ENCODE measurements at places on chromosomes 12 and 14.
A peak's percentile ranks its signal among the peaks of the same experiment; 100 is the strongest.

- peak; percentile 83 for DNase-seq
Measured at GRCh38 chr12:69821456-69822159, 3.4 kb upstream of the MYRFL start.

- peak; percentile 84 for DNase-seq
Measured at GRCh38 chr12:71475280-71475679, 35.7 kb downstream of the LGR5 start.

DNA sequence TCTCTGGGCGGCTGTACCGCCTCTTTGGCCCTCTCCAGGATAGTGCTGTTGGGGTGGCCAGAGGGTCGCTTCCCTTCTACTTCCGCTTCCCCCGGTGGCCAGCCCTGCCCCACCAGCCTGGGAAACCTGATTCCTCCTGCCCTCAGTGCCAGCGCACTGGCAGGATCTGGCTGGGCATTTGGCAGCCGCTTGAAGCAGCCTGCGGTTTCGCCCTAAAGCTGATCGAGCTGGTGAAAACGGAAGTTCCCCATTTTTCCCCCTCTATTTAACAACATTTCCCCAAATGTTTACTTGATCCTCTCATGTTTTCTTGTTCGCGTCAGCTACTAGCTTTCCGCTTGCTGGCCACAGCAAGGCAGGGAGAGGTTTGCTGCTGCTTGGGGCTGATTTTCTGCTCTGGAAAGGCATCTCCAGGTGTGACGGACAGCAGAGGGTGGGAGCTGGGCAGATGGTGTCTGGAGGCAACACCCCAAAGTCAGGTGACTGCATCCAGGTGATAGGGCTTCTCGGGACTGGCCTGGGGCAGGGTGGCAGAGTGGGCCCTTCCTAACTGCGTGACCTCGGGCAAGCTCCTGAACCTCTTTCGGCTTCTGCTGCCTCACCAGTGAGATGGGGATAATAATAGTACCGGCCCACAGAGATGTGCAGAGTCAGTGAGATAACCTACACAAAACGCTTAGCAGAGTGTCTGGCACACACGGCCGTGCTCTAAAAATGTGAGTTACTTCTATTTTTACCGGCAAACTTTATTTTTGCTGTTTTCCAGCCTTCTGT lies 53.1 kb downstream of the TSPAN9 start:
- DNase-seq, result peak; percentile 17

- DNase-seq, result no peak
Measured at GRCh38 chr12:6070472-6071257, 53.8 kb downstream of the VWF start.

- no peak for DNase-seq
Measured at GRCh38 chr14:73741386-73741875, 27.2 kb upstream of the PNMA1 start.

DNA sequence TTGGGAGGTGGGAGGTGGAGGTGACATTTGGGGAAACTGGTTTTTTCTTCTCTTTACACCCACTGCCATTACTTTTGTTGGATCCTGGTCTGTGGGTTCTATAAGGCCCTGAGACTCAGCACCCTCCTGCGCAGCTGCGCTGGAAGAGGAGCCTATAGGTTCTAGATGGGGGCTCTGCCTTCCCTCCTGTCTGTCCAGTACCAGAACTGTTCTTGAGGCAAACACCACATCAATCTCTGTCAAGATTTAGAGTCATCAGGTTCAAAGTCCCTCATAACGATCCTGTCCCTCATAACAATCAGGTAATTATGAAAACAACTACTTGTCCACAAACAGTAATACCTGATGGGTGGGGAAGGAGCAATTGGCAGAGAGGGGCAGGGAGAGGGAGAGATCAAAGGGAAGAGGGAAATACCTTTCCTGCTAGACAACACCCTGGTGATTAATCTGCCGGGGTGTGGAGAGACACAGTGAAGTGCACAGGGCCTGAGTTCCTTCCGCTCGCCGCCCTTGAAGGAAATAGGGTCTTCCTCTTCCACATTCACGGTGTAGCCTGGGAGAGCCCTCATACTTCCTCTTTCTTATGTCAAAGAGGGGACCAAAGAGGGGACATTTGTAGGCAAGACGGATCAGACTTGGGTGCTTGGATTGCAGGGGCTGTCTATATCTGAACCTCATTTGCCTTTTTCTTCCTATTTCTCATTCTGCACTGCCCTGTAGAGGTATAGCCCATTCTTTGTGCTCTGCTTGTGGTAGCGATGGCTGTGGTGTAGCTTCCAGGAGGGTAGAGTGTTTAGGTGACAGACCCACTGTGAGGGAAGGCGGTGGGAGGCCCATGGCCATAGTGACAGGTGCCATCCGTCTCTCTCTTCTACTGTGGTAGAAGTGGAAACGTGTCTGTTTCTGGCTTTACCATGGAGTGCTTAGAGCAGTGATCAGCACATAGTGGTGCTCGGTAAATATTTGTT lies 12.6 kb downstream of the GPRC5A start:
- no peak for DNase-seq

GRCh38 chr12:51482929-51483697 lies 58.5 kb downstream of the SLC4A8 start:
- DNase-seq, result no peak

- DNase-seq, result no peak
Measured at GRCh38 chr14:73136085-73136386, 271 bp upstream of the PSEN1 start.

DNA sequence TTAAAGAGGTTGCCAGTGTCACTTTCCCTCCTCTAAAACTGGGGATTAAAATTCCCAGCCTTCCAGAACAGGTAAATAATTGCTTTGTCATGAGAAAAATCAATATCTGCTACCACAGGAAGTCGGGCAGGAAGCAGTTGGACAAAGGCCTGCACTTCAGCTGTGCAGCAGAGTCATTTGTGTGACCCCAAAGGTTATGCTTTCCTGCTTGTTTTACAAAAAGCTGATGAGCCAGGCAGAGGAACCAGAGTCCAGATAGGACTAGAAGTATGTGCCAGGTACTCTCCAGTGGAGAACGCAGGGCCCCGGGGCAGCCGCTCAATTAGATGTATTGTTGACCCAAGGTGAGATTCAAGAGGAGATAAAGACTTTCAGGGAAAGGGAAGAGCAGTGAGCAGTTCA lies 117.1 kb upstream of the FRMD6 start:
- DNase-seq, result no peak

GRCh38 chr12:29073631-29074239 lies 75.3 kb upstream of the FAR2 start:
- DNase-seq, result peak; percentile 84

GRCh38 chr14:23056956-23057756 lies at the start of gene CDH24:
Gene CDH24 (minus strand): TSS chr14:23057520. CDS start chr14:23055733, 1,787 bp downstream.
- no peak for DNase-seq

DNA sequence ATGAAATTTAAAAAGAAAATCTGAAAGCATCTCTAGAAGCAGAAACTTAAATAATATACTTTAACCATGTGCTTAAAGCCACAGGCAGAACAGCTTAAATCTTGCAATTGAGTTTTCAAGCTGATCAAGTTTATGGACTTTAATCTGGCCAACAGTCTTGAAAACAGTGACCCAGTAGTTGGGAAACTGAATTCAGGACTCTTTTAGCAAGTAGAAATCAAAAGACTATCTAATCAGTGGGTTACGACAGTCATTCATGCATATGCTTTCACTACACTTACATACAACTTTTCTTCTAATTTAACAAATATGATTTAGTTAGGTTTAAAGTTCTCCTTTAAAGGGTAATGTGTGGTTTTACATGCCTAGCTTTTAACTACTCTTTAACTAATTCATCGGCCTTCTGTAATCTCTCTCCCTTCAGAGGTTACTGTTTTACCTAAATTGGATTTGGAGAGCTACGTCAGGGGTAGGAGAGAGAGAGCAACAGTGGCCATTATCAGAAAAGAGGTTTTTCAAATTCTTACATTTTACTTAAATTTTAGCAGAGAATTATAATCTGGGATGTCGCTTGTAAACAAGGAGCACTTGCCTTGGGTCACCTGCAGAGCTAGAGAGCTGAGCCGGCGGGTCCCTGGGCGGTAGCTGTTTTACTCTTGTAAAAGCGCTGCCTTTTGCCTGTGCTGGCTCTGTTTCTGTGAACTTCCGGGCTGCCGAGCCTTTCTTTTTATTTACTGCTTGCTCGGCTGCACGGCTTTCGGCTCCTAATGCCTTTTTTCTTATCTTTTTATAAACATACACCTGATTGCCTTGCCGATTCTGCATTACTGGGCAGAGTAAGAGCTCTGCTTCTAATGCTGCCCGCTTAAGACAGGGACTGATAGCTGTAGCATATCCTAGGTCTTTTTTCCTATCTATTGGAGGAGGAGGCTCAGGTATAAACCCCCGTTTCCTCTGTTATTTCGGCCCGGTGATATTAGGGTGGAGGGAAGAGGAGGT lies 17.4 kb upstream of the LYZ start:
- DNase-seq, result peak; percentile 11

- no peak for DNase-seq
Measured at GRCh38 chr12:112163471-112163991, 38.2 kb downstream of the TRAFD1 start.

DNA sequence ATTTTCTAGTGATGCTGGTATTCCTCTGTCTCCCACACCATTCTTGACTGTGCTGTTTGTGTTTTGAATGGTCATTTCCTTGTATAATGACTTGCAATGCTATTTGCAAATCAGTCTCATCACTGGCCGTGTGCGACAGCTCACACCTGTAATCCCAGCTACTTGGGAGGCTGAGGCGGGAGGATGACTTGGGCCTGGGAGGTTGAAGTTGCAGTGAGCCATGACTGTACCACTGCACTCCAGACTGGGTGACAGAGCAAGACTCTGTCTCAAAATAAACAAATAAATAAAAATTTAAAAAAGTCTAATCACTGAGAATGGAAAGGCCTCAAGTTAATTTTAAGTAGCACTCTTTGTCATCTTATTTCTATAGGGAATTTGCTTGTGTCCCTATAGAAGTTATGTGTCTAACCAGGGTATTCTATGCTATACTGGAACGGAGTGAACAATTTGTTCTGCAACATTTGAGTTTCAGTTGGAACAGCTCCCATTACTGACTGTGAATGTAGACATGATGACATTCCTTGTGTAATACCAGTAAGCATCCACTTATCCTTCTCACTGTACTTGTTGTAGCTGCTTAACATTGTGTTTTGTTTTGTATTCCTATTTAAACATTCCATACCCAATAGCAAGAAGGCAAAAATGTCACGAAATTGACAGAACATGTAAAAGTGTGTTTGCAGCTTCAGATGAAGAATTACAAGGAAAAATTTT lies 126.3 kb downstream of the MGST1 start:
- DNase-seq, result no peak

GRCh38 chr12:2834581-2835491 lies at the start of gene NRIP2:
Gene NRIP2 (minus strand): TSS chr12:2835035. CDS start chr12:2834983, 52 bp downstream.
- DNase-seq, result peak; percentile 72

GRCh38 chr14:89304561-89304960 lies 112.5 kb downstream of the FOXN3 start:
- DNase-seq, result no peak

- no peak for DNase-seq
Measured at GRCh38 chr12:57154076-57154475, 6.7 kb upstream of the LRP1-AS start.

DNA sequence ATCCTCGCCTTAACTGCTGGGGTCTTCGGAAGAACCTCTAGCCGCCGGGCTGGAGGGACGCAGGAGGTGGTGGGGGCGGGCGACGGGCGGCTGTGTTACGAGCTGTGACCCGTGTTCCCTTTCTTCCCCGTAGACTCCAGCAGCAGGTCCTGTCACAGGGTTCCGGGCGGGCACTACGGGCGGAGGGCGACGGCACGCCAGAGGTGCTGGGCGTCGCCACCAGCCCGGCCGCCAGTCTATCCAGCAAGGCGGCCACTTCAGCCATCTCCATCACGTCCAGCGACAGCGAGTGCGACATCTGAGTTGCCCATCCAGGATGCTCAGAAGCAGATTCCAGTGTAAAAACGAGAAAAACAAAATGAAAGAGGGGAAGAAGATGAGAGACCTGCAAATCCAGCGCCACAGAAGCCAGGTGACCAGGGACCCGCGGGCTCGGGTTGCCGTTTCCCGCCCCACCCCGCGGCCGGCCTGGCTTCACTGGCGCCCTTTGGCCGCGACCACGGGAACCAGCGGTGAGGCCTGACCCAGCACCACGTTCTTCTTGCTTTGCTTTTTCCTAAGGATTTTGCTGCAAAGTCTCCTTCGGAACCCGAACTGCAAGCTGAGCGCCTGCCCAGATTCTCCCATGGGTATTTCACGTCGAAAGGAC lies 2.1 kb downstream of the SIX6 start:
- DNase-seq, result no peak

- DNase-seq, result no peak
Measured at GRCh38 chr12:122839907-122840554, 4.8 kb downstream of the HIP1R start.

DNA sequence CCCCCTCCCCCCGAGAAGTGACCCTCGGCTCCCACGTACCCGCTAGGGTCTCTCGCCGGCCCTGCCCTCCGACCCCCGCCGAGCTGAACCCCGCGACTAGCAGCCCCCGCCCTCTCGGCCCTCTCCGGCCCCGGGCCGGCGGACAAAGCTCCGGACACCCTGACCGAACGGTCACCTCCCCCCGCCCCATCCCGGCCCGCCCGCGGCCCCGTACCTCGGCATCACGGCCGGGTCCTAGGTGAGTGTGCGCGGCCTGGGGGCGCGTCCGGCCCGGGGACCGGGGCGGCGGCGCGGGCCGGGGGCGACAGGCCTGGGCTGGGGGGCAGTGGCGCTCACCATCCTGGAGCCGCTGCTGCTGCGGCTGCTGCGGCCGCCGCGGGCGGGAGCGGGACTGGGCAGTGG lies at the start of gene FIGNL2:
FIGNL2 (minus strand) TSS at position 393 of the 402 bp plus-strand sequence. CDS start 26,305 bp downstream, outside the sequence.
- DNase-seq, result no peak
